ENCODE measurements at places on chromosomes 3 and 15.

DNA sequence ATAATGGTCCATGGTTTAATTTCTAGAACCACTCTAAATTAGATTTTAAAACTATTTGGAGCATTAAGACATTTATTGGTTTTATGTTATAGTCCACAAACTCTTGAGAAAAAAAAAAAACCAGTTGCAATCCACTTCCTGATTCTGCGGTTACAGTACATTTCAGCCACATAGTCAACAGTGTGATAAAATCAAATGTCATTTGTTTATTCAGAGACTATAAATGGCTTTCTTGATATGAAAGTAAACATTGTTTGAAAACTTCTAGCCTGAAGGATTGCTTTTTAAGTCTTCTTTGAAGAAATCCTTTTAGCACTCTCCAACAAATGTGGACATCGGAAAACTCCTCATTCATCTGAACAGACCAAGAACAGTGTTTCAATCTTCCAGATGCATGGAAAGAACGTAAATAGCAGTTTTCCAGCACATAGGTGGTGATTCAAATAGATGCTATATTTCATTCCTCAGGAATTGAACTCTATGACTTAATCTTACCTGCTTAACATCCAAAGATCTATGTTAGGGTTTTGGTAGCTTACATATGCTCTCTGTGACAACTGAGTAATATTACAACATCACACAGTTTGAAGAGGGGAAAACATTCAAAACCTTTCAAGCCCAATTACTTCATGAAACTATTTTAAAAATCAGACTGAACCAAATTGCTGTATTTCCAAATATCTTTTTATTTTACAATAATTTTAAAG lies 87.8 kb upstream of the UBE2E2 start:
- DNase-seq = no peak

DNA sequence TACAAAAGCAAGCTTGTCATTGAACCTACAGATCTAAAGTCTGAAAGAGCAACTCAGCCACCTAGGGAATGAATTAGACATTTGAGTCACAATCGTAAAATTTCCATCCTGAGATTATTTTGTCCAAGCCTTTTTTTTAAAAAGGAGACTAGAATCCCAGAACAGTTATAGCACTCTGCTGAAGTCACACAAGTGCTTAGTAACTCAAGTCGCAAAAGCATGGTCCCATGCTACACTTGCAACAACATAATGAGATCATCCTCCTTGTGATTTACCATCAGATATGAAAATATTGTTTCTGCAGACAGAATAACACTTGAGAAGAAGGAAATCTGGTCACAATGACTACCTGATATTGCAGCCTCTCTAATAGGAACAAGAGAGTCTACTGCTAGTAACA lies 106.7 kb downstream of the ZIC4 start:
- DNase-seq = no peak

DNA sequence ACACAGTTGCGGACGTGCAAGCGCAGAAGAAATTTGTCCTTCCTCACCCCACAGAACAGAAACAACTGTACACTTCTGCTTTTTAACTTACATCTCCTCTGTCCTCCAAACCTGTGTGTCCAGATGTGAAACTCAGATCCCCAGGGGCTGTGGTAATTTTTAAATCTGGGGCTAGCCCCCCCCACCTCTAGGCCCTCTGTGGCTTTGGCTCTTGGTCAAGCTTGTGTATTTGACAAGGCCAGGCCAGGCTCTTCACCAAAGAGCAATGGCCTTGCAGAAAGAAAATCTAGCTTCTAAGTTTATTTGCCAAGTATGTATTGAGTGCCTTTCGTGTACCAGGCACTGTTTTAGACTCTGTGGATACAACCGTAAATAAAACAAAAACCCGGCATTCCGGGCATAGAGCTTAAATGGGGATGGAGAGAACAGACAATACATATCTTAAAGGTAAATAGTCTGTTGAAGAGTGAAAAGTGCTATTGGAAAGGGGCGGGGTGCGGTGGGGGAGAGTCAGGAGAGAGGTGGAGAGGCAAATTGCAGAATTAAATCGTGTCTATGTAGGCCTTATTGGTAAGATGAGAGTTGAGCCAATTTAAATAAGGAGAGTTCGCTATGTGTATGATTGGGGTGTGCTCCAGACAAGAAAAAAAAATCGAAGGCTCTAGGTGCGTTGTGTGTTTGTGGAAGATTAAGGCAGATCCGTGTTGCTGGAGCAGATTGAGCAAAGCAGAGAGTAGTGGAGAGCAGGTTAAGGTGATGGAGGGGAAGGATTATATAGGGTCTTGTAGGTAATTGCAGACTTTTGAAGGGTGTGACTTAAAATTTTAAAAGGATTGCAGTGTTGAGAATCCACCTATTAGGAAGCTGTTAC lies 781 bp upstream of the DPH6 start:
- DNase-seq = no peak

DNA sequence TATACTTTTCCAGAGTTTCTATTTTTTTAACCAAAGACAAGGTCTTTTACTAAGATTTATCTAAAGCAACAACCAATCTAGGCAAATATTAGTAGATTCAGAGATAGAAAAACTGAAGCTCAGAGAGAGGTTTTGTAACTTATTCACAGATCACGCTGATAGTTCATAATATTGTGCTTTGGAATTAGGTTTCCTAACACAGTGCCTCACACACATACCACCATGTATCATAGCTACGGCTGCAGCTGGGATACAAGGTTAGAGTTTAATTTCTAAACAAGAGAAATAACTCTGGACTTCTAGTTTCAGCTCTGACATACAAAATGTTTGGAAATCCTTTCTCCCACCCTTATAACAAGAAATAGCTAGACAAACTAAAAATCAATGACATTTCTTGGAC lies 565.7 kb downstream of the PYDC2 start:
- no peak for DNase-seq

DNA sequence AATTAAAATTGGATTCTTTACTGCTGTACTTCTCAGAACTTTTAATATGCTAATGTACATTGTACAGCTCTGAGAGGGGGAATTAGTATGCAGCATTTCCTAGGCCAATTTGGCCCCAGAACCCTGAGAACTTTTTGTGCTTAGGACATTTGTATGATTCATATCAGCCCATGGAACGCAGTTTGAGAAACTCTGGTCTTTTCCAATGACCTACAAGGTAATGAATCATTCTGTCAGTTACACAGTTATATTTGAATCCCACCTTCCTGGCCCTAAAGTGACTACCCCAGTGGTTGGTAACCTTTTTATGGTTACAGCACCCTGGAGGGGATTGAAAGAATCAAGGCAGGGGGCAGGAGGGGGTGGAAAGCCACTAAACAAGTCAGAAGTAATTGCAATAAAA lies 25.6 kb upstream of the KBTBD12 start:
- DNase-seq = no peak

GRCh38 chr3:100697723-100698285 lies 11.5 kb upstream of the TFG start:
- no peak for DNase-seq

DNA sequence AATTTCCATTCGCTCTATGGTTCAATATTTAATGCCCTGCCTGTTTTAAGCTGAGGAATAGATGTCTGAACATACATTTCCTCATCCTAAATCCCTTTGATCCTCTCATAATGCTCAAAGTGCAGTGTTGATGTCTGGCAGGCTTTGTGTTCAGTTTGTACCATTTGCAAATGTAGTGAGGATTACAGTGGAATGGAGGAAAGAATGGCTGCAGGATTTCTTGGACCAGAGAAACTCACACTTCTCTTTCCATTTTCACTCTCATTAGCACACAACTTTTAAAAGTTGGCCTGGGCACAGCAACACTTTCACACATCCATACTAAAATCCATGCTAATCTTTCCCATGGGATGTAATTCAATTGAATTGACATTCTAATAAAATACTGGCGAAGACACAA lies 28.6 kb upstream of the THRB start:
- no peak for DNase-seq

DNA sequence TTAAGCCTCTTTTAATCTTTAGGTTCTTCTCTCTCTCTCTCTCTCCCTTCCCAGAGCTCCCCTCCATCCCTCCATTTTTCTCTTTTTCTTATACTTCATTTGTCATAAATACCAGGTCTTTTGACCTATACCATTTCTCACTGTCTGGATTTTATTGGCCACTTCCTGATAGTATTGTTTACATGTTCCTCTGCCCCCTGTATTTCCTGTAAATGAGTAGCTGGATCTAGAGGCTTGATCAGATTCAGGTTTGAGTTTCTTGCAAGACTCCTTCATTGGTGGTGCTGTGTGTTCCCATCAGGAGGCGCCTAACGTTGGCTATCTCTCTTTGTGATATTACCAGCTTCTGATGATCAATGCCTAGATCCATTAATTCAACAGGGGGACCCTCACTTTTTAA lies 42.2 kb downstream of the DAPK2 start:
- no peak for DNase-seq

DNA sequence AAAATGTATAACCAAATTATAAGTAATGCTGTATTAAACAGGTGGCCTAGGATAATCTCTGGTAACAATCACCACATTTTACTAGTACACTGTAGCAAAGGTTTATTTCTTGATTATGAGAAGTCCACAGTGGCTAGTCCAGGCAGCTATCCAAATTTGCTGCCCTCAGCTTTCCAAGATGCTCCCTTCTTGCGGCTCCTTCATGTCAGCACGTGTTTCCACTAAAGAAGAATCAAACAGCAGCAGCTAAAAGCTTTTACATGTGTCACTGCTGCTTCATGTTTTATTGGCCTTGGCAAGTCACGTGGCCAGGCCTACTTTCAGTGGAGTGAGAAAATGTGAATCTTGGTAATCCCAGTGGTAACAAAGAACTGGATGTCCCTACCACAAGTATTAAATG lies 5.6 kb upstream of the RBMS3 start:
- DNase-seq = no peak

DNA sequence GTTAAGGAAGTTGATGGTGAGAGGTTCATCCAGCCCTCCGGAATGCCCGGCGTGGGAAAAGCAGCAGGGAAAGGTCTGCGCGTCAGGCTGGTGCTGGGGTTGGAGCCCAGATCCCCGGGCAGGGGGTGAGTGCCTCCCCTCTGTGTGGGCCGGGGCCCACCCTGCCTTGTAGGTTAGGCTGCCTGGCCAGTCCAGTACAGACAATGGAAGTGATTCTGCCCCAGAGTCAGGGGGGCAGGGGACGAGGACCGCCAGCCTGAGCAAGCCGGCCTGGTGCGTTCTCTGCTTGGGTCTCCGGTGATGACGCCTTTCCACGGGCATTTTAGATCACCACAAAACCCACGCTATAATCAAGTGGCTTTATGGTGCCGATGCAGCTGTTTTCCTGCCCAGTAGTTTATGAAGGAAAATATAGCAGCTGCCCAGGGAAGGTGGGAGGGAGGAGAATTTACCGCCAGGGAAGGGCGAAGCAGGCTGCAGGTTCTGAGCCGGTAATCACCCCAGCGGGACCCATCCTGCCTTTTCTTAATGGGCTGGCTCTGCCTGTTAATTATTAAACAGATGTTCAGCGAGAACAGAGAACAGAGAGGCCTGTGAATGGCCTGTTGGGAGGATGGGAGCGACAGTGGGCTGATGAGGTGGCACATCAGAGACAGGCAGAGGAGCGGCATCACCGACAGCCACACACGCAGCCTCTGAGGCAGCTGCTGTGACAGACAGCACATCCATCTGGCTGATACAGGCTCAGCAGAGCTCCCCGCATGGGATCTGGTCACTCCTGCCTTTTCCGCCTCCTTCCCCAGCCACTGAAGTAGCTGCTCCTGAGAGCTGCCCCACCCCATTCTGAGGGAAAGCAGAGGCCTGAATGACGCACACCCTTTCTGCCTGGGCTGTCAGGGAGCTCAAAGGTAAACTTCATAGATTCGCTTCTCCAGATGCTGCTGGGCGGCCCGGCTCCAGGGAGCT lies 35.2 kb downstream of the BDH1 start:
- no peak for DNase-seq

DNA sequence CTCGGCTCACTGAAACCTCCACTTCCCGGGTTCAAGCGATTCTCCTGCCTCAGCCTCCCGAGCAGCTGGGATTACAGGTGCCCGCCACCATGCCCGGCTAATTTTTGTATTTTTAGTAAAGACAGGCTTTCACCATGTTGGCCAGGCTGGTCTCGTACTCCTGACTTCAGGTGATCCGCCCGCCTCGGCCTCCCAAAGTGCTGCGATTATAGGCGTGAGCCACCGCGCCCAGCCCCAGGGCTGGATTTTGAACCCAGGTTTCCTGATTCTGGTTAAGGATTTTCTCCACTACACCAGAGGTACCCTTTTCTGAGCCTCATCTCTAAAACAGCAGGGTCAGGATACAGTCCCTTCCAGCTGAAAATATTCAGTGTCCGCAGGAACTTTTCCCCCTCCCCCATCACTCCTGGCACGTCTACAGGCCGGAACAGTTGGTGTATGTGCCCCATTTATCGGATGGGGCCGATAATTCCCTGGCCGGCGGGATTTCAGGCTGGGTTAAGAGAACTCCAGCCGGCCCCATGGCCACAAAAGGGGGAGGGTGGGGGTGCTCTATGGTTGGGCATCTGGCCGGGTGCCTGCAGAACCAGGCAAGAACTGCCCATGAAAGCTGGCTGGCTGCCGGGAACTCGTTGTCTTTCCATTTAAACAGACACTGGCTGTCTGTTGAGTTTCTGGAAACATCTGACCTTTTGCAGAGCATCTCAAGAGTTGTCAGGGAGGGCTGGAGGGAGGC lies 26.8 kb upstream of the SEMA4B start:
- no peak for DNase-seq

DNA sequence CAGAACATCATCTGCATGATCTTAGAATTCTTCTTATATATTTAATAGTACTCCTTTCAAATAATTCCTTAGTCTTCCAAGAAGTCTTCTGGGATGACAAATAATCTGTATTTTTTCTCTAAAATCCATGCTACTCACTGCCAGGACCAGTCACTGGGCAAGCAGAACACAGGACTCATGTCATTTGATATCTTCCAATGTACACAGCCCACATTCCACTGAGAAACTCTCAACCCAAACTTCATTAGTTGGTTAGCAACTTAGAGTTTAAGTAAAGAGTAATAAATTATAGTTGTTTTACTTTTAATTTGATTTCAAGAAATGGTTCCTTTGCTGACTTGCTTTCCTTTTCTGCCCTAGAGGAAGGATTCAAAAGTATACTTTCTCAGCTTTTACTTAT lies 317.0 kb downstream of the VGLL3 start:
- no peak for DNase-seq

GRCh38 chr3:87997298-87997697 lies 61.5 kb downstream of the CGGBP1 start:
- DNase-seq = peak; percentile 10

DNA sequence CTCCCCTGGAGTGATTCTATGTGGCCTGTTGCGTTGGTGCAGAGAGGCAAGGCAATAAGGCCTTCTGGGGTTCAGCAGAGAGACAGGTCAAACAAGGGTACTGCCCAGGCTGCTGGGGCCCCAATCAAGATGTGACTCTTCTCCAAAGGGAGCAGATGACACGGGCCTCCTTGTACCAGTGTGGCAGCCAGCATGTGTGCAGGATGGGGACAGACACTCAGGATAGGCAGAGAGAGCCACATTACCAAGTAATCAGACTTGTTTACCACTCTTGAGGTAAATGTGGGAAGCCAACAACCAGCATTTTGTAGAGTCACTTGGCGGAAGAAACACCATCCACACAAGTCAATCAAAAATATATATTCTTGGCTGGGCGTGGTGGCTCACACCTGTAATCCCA lies 95.3 kb upstream of the DLG1 start:
- no peak for DNase-seq

- no peak for DNase-seq
These were observed 362.6 kb downstream of the ROBO1 start for GRCh38 chr3:79405183-79405582.

GRCh38 chr3:43998836-43999727 lies 242.6 kb upstream of the TOPAZ1 start:
- DNase-seq = no peak

GRCh38 chr3:160707187-160707794 lies 30.3 kb downstream of the ARL14 start:
- DNase-seq = no peak
